ENCODE measurements at places on chromosomes 5 and 9.

DNA sequence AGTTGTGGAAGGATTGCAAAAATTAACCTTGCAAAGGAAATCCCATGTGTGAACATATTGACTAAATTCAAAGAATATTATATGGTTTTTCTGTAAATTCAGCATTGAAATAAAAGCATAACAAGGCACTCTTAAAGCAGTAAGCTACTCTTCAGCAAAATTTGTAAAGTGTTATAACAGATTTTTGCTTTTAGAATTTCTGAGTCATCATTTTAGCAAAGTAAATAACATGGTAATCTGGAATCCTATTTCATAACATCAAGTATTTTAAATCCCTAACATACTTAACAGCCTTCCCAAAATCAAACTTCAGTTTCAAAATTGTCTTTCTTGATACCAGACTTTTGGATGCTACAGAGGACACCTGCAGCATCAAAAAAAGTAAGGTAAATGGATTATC, 436.0 kb upstream of the CDH9 start:
- DNase-seq: no peak

GRCh38 chr5:11918463-11919045, 14.3 kb upstream of the CTNND2 start:
- DNase-seq: peak; percentile 23

DNA sequence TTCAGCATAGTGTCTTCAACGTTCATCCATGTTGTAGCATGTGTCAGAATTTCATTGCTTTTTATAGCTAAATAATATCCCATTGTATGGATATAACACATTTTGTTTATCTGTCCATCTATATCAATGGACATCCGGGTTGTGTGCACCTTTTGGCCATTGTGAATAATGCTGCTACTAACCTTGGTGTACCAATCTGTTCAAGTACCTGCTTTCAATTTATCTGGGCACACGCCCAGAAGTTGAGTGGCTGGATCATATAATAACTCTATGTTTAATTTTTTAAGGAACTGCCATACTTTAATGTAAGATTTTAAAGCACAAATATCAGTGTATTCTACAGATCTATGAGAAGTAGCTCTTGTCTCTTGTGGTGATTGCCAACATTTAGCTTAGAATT, 43.5 kb downstream of the SCAI start:
- DNase-seq: no peak

GRCh38 chr9:123096987-123097386, 63.5 kb downstream of the GPR21 start:
- DNase-seq: no peak

- no peak for DNase-seq
Measured at GRCh38 chr5:140051950-140052349, 8.9 kb upstream of the NRG2 start.

- DNase-seq: no peak
Measured at GRCh38 chr9:22840641-22841040, 394.0 kb downstream of the DMRTA1 start.
